ENCODE measurements at places on chromosomes 2 and 18.

DNA sequence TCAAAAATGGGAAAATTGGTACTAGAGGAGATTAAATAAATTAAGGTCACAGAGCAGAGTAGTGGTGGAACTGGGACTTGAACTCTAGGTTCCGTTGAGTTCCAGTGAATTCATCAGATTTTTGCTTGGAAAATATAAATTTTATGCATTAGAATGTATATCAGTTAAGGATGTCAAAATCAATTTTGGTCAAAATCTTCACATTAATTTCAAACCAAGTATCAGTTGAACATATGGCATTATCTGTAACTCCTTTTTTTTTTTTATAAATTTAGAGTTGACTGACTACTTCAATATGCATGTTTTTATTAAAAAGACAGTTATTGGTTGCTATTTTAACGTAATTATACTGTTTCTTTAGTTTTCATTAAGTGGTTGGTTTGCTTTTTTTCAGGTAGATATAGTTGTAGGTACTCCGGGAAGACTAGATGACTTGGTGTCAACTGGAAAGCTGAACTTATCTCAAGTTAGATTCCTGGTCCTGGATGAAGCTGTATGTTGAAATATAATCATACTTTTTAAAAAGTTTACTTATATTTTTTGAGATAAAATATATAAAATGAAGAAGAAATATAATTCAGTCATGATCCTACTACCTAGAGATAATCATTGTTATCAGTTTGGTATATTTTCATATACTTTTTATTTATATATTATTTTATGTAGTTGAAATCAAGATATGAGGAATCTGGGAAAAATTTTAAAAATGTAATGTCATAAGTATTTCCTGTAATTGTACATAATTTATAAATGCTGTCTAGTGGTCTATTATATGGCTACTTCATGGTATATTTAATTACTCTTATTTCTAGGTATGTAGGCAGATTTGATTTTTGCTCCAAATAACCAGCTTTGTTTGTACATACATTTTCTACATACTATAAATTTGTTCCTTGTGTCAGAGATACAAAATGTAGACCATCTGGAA, 25.4 kb downstream of the DDX1 start:
- DNase-seq = no peak

DNA sequence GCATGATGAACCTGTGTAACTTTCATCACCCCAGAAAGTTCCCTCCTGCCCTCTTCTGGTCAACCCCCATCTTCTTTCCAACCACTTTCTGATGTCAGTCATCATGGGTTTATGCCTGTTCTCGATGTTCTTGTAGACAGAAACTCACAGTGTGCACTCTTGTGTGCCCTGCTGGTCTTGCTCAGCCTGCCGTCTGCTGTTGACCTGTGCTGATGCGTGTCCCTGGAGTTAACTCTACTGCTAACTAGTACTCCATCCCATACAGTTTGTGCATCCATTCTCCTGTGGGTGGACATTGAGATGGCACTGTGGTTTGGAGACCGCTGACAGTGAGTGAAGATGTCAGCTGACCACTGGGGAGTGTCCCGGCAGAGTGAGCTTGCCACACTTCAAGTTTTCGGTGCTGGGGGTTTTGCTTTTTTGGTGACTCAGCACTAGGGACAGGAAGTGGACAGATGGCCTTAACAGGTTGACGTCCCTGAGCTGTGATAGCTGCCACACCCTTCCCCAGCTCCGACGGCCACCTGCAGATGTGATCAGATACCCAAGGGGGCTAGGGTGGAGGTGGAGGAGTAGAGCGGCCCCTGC, 14.8 kb downstream of the KLHL29 start:
- peak; percentile 58 for DNase-seq

DNA sequence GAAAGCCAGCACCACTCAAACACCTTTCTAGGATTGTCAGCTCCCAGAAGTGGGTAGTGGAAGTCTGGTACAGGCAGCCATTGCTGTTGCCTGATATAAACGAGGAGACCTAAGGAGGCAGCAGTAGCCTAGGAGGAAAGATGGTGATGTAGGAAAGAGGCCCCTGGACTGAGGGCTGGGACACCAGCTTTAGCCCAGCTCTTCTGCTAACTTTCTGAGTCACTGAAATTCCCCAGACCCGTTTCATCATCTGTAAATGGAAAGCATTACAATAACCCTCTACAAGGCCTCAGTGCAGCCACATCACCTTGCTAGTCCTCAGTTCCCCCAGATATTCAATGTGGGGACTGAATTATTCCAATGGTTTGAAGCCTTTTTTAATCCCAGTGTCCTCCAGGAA, 336.5 kb downstream of the TNS1 start:
- DNase-seq = no peak

- DNase-seq = no peak
Observed at GRCh38 chr2:27095427-27095744, 8.8 kb downstream of the KHK start.

- DNase-seq = peak; percentile 62
Observed at GRCh38 chr2:86368161-86368824, 30.9 kb upstream of the REEP1 start.

DNA sequence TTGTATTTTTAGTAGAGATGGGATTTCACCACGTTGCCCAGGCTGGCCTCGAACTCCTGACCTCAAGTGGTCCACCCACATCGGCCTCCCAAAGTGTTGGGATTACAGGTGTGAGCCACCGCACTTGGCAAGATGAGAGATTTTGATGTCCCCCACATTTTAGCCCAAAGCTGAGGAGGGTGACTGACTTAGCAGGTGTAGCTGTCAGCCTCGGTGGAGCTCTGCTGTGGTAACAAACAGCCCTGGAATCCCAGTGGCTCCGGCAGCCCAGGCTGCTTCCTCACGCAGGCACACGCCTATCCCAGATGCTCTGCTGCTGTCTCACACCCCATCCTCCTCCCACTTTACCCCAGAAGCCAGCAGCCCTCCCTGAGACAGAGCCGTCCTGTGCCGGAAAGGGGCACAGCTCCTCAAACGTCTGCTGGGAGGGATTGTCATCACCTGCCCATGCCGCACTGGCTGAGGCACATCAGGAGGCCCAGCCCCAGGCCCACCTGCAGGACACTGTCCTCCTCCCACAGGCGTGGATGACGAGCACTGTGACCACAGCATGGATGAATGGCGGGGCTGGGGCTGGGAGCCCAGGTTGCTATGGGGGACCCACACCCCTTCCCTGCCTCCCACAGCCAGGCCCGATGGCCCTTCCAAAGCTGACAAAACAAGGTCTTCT, 10.6 kb upstream of the BOK start:
- no peak for DNase-seq

DNA sequence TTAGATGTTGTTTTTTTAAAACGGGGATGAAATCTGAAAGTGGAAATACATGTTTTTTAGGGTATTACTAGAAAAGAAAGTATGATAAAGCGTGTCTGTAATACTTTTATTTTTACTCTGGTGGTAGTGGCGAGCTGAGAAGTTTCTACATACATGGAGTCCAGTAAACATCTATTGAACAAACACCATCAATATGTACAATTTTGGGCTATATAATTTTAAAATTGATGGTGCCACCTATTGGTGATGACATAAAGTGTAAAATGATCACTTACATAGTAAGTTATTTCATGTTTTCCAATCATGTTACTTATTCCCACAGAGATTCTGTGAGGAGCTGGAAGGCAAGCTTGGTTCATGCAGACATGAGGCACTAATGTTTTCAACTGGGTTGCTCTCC, 31.5 kb upstream of the NFE2L2 start:
- DNase-seq = peak; percentile 56

GRCh38 chr2:101440127-101440738, 34.7 kb downstream of the RFX8 start:
- no peak for DNase-seq

- no peak for DNase-seq
Observed at GRCh38 chr2:17298453-17298852, 219.8 kb downstream of the RAD51AP2 start.

DNA sequence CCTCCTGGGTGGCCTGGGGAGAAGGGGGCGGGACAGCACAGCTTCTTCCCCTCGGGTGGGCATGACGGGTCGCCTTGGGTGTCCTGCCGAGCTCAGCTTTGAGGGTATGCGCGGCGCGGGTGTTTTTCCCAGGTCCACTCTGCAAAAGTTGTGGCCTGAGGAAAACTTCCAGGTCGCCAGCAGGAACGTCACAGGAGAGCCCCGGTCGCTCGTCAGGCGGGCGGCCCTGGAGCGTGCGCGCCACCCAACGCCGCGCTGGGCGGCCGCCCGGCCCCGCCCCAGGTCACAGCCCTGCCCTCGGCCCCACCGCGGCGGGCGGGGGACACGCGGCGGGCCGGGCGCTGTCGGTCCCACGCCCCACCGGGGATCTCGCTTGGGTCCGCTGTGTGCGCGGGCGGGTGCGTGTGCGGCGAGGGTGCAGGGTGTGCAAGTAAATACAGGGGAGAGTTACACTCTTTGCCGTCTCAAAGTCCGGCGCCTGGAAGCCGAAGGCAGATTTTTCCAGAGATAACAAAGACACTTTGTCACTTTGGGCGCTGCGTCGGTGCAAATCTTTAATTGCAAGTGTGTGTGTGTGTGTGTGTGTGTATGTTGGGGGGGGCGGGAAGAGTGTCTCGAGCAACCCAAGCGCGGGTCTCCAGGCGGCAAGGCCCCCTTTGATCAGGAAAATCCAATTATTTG, 616 bp upstream of the SP5 start:
- DNase-seq = no peak

GRCh38 chr2:98333922-98334321, 12.3 kb upstream of the CNGA3 start:
- no peak for DNase-seq

GRCh38 chr2:143720095-143720664, 591.0 kb downstream of the ARHGAP15 start:
- no peak for DNase-seq

GRCh38 chr18:58635891-58636290, 7.0 kb upstream of the ALPK2 start:
- no peak for DNase-seq

DNA sequence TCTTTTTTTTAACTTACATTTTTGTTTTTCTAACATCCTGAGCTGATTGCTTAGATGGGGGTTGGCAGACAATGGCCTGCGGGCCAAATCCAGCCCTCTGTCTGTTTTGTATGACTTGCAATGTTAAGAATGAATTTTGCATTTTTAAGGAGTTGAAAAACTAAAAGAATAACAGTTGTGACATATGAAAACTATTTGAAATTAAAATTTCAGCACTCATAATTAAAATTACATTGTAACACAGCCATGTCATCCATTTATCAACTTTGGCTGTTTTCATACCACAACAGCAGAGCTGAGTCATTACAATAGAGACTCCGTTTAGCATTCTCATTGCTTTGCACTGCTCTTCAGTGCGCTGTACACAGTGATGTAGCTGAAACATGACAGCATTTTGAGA, 94.1 kb upstream of the MC4R start:
- no peak for DNase-seq

DNA sequence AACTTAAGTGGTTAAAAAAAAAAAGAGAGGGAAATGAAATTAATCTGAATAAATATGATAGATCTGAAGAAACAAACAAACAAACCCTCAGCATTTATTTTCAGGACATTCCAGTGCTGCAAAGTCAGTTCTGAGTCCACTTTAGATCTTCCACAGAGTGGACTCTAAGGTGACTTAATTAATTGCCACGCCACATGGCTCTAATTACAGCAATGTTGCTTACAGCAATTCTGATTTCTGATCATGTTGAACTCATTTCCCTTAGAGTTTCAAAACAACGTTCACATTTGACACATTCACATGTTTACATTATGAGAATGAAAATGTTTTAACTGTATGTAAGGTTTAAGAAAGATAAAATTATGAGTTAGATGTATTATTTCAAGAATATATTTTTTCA, 38.6 kb upstream of the RASGRP3 start:
- DNase-seq = no peak

GRCh38 chr2:16784652-16785051, 119.0 kb upstream of the CYRIA start:
- DNase-seq = no peak

DNA sequence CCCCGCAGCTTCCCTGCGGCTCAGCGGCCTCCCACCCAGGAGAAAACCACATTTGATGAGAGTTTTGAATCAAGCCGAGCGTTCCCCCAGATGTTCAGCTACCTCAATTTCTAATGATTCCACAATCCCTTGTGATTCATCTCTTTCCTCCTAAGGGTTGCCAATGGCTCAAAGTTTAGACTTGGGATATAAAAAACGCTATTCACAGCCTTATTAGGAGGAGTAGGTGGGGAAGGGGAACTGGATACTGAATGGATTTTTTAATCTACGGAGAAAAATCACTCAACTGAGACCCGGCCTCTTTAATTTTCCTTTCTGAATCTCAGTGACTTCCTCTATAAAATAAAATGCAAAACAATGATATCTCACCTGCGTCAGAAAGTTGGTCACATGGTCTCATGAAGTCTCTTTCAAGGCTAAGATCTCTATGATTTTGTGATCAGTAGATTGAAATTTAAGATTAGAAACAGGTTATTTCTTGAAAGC, 192.6 kb upstream of the TCF4 start:
- DNase-seq = no peak

GRCh38 chr2:237600205-237600846, 9.8 kb upstream of the RAB17 start:
- DNase-seq = peak; percentile 65

GRCh38 chr2:53515435-53516332, 251.9 kb upstream of the CHAC2 start:
- no peak for DNase-seq

- peak; percentile 93 for DNase-seq
Observed at GRCh38 chr18:63969942-63970808, at the start of gene SERPINB8. Gene SERPINB8, plus strand, starts transcription at chr18:63970081. Its CDS starts 8,228 bp downstream, at chr18:63978309.

DNA sequence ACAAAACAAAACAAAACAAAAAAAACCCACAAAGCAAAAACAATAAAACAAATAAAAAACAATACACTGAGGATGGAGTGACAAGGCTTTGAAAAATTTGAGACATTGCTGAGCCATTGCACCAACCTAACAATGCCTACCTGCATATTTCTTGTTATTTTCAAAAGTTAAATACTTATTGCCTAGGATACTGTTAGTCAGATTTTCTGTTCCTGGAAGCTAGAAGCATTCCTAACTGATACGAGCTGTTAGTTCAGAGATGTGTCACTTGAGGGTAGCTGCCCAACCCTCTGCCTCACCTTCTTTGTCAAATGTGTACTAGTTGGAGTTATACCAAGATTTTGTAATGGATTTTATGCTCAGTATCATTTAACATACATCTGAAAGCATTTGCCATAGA, 187.2 kb downstream of the TXNL1 start:
- DNase-seq = no peak

GRCh38 chr2:205796805-205797313, 114.6 kb downstream of the NRP2 start:
- DNase-seq = no peak

DNA sequence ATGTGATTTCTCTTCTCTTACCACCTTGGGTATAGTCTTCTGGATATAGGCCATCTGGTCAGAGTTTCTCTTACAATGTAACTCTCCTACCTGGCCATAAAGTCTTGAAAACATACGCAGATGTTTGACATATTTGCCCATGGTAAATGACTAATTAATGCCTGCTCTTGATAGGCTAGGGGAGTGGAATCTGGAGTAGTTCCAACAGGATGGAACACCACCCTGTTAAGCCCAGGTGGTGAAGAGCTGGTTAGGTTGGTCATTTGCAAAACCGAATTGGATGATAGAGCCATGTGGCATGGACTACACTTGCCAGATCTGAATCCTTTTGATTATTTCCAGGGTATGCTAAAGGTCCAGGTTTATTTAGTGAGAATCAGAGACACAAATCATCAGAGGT, 36.5 kb downstream of the HADHB start:
- DNase-seq = no peak

Measured in MV-4-11 (cell line).